ENCODE measurements at places on chromosomes 3 and 15.

DNA sequence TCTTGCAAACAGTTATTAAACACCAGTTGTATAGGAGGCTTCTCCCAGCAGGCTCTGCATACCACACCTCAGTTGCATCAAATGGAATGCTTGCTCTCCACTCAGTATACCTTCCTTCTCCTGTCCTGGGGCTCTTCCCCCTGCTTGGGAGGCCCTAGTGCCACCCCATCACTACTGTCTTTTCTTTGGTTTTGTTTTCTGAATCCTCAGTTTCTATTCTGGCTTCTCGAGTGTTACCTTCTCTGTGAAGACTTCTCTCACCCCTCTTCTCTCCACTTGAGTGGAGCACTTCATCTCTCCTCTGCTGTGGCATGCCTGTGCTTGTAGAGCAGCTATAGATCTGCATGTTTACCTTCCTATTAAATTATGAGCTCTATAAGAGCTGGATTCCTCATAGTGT, 75.7 kb upstream of the TPRG1 start:
- DNase-seq = no peak

- DNase-seq = no peak
Measured at GRCh38 chr15:66819084-66819483, 117.0 kb downstream of the SMAD6 start.

- no peak for DNase-seq
Measured at GRCh38 chr3:125192190-125193035, 20.1 kb downstream of the SLC12A8 start.

- peak; percentile 76 for DNase-seq
Measured at GRCh38 chr3:125186261-125186787, 26.2 kb downstream of the SLC12A8 start.

- DNase-seq = peak; percentile 44
Measured at GRCh38 chr3:178434206-178434805, 101.9 kb upstream of the KCNMB2 start.

DNA sequence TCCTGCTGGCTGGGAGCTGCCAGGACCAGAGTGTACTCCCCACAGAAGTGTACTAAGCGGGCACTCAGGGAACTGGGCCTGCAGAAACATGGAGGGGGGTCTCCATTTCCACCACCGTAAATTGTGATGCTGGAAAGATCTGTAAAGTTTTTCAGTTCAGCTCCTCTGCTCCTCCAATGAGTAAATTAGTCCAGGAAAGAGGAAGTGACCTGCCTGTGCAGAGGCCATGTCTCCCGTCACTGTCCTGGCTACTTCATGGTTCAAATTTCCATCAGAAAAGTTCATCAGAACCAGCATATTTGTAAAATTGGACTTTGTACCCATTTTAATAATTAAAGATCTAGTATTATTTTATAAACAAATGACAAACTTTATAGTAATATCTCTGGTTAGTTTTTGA, 226.7 kb upstream of the THBS1 start:
- DNase-seq = no peak

GRCh38 chr3:106839576-106840280, 537.5 kb upstream of the CCDC54 start:
- no peak for DNase-seq

GRCh38 chr3:106025151-106025722, 156.4 kb upstream of the CBLB start:
- DNase-seq = no peak

DNA sequence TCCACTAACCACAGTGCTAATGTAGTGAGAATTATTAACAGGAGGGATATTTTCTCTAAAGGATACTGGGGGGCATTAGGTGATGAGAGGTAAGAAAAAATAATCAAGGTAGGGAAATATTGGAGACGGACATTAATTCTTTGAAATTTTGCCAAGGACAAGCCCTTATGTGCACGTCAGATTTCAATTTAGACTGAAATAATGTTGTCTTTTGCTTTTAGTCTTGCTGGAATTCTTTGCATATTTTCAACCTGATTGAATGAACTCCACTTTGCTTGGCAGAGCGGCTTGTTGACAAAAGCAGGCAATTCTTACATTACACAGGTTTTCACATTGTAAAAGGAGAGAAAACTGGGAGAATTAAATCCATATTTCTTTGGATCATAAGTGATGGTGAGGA, 25.0 kb upstream of the C3orf52 start:
- DNase-seq = peak; percentile 50

DNA sequence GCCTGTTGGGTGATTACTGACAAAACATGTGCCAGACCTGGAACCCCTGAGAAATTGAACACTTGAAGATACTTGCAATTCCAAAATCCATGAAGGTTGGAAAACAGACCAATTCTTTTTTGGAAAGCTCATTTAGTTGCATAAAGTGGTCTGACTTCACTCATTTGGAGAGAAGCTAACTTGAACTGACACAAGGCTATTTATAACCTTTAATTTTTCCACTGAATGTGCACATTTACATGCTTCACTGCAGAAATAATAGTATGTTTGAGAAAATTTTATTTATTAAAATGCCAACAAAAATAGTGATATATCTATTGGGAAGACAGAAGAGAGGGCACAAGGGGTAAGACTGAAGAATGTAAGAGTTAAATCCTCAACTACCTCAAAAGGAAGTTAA, 92.1 kb downstream of the MOBP start:
- no peak for DNase-seq

- DNase-seq = no peak
Measured at GRCh38 chr3:38167591-38167990, 2.3 kb downstream of the OXSR1 start.

GRCh38 chr3:11307830-11308432, 35.7 kb downstream of the ATG7 start:
- peak; percentile 39 for DNase-seq

GRCh38 chr3:38653685-38654537, 4.4 kb upstream of the SCN5A start:
- DNase-seq = no peak

GRCh38 chr3:13932578-13933295, 52.9 kb upstream of the WNT7A start:
- DNase-seq = no peak

DNA sequence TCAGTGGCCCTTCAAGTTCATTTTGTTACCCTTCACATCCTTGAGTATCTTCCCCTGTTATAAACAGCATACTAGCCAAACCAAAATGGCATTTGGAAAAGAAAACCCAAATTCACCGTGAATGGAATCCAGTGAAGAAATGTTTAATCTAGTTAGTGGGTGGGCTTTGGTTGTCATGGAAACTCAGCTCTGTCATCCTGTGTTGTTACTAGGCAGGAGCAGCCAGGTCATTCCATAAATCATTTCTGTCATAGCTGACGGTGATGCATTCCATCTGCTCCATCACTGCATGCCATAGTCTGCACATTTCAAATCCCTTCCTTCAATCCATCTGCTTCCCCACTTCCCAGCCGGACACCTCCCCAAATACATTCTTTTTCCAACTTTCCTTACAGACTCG, 140.4 kb upstream of the CGNL1 start:
- DNase-seq = peak; percentile 75

DNA sequence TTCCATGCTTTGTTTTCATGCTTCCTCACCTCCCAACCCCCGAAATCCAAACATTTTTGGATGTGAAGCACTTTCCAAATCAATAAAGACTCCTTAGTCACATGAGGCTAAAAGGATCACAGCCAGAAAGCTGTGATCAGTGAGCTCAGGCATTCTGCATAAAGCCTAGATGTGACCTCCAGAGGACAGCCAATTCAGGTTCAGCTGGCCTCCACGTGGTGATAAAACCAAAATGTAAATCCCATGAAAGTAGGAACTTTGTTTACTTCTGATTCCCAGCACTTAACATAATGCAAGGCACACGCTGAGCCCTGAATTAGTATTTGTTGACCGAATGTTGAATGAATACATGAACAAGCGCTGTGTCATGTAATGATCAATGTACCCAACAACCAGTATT, 249.5 kb upstream of the EOMES start:
- no peak for DNase-seq

All from umbilical cord (tissue), 2 donors.